ENCODE measurements at places on chromosomes 6 and 20.

- no peak for DNase-seq
Measured at GRCh38 chr20:17960927-17961586, 7.5 kb downstream of the SNX5 start.

DNA sequence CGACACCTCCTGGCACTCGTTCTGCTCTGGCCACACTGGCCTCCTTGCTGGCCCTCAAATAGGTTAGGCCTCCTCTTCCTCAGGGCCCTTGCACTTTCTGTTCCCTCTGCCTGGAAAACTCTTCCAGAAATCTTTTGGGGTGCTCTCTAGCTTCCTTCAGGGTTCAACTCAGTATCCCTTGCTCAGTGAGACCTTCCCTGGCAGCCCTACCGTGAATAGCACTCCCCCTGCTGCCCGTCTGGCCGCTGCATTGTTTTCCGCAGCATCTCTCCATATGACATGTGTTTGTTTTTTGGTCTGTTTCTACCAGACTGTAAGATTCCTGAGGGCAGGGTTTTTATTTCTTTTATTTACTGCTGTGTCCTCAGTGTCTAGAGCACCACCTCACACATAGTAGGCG is 6.7 kb downstream of the DDX27 start:
- no peak for DNase-seq

GRCh38 chr6:10555625-10556309 is 34.6 kb downstream of the GCNT2 start:
- peak; percentile 28 for DNase-seq

DNA sequence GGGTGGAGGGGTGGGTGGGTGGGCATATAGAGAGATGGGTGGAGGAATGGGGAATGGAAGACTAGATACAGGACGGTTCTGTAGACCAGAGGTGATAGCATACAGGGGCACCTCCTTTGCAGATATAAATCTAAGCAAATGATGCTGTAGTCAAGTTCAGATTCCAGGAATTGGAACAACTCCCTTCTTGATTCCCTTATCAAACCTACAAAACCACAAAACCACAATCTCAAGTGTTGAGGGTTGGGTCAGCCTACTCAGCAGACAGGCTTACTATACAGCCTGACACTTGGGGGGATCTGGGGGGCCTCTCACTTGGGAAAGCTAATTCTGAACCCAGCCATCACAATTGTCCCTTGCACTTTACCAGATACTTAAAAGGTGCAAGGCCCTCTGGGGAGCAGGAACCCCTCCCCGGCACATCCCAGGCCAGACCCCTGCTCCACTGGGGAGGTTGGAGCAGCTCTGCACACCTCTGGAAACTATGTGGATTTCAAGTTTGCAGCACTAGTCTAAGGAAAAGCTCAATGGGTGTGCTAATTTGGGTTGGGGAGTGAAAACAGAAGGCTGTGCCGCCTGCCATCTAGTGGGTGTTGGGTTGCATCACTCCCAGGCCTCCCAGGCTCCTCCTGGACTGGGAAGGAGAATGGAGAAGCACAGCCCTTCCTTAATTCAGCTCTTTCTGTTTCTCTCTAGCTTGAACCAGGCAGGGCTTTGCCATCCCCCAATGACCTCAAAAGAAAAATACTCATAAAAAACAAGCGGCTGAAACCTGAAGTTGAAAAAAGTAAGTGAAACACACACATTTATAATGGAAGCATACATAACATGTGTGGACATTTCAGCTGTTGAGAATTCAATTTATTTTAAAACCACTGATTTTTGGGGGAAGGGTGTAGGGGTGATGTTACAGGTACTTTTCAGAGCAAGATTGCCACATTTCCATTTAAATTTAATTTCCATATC is 121.2 kb upstream of the LAMP5 start:
- no peak for DNase-seq
